ENCODE measurements at places on chromosomes 4 and X.

- DNase-seq = no peak
Measured at GRCh38 chr4:52711272-52711671, 40.0 kb downstream of the ERVMER34-1 start.

DNA sequence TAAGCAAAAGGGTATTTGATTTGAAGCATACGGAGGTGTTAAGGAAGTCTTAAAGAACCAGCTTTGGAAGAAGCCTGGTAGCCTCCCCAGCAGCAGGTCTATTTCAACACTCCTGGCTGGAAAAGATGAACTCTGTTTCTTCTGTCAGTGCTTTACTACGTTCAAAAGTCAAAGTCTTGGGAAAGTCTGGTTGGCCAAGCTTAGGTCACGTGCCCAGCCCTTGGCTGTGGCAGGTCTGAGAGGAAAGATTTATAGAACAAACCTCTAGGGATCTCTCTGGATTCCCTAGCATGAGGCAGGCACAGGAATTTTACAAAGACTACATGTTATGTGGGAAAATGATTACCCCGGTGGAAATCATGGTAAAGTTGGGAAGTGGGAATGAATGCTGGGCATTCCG lies 8.6 kb upstream of the ARHGAP10 start:
- DNase-seq = no peak

- no peak for DNase-seq
Measured at GRCh38 chr4:108783665-108784463, 21.0 kb upstream of the ETNPPL start.

DNA sequence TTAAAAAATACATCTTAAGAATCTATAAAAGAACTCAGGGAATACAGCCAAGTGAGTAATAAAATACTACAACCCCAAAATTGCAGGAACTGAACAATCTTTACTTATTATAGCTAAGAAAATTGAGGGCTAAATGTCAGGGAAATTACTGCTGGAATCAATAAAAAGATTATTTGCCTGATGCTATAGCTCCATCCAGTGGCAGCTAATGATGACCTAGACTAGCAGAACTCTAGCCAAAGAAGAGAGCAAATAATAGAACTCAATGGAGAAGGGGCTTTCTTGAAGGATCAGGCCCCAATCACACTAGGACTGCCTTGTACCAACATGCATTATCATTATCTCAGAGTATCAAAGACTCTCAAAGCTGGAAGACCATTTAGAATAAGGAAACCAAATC lies 85.0 kb upstream of the FAM241A start:
- no peak for DNase-seq

DNA sequence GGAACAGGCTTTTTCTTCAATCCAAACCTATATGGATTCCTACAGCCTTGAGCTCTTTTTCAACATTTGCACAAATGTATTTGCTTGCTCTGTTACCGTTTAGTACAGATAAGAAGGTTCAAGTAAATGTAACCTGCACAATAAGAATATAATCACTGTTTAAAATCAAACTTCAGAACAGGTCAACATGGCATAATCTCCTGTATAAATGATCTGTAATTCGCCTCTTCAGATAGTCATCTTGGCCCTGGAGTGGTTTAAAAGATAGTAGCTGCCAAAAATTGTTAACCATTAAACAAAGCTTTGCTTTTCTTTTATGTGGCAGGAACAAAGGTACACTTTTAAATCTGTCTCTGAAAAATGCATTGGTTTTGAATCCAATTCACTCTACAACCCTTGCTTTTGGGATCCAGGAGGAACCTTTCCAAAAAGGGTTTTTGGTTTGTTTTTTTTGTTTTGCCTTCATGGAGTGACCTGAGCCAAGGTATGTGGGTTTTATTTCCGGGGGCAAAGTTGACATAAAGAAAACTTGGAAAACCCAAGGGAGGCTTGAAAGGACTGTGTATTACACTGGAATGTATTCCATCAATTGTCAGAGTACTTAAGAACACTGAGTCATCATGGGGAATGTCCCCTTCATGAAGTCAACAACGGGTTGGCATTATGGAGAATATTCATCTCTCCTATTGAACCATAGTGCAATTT lies 210.4 kb upstream of the HCCS start:
- DNase-seq = no peak

- DNase-seq = no peak
Measured at GRCh38 chr4:177596035-177596434, 153.8 kb upstream of the AGA start.

DNA sequence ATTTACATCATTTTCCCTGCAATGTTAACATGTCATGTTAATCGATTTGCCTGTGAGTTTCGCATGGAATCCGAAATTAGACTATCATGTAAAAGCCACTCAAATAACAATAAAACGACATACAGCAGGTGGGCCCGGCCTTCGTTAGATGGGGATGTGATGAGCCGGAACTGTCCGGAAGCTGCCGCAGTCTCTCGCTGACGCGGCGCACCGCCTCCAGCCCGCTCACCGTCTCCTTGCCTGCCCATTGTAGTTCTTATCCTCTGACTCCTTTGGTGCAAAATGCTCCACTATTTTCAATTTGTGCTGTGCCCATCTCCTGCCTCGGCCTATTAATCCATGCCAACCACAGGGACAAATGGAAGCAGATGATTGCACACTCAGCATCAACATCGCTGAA lies 877.5 kb upstream of the TENM3 start:
- no peak for DNase-seq

DNA sequence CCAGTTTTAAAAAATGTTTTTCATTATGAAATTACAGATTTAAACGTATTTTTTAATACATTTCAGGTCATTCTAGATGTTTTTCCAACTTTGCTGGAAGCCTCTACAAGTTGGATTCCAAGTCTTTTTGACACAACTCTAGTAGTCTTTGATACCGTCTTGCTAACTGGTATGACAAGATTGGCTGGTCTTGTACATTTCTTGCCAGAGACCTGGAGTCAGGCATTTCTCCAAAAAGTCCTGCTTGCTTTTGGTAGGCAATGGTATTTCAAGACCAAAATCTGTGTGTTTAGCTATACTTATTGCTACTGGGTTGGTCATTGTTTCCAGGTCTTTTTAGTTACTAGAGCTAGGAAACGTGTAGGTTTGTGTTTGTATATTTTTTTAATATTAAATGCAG lies 64.6 kb downstream of the SLAIN2 start:
- no peak for DNase-seq

DNA sequence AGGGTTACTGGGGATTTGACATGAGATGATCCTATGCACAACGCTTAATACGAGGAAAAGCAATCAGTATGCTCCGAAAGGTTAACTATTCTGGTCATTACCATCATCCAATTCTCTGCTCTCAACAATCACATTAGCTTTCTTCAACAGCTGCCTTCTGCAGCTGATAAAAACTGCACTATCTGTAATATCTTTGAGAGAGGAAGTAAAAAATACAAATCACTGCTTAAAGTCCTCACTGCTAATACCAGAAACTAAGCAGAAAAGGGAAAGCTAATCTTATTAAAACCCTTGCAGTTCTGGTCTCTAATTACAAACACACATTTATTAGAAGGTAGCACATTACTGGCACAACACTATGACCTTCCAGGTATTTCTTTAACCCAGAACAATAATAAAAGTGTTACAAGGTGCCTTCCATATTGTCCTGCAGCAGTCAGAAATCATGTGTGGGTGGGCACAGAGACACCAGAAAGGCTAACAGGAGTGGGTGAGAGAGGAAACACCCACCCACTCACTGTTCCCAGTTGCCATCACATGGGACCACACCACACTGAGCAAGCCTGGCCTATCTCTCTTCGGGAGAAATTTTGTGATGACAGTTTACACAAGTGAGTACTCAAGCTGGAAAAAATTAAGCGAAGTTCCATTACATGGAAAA lies 71.0 kb downstream of the RELL1 start:
- no peak for DNase-seq

GRCh38 chr4:68249434-68249833 lies 3.9 kb upstream of the TMPRSS11B start:
- no peak for DNase-seq

- no peak for DNase-seq
Measured at GRCh38 chrX:54029529-54030143, 14.6 kb downstream of the PHF8 start.

GRCh38 chr4:21451032-21451431 lies 497.5 kb downstream of the KCNIP4 start:
- DNase-seq = no peak

- DNase-seq = no peak
Measured at GRCh38 chr4:110508827-110509710, 33.1 kb downstream of the ENPEP start.

GRCh38 chr4:54658252-54659093 lies 716 bp downstream of the KIT start:
- peak; percentile 81 for DNase-seq

DNA sequence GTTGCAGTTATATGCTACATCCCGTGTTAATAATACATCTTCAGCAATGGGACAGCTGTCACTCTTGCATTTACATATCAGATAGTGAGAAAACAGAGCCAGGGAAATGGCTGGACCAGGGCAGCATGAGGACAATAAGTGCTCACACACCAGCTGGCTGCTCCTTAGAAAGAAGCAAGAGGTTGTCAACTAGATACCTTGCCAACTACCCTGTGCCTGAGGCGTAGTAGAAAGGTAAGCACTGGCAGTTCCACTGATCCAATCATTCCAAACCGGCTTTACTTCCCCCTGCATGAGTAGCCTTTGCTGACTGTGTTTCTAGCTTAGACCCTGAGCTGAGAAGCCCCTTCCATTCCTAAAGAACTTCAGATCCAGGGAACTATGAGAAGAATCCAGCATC lies 52.2 kb upstream of the FGF13 start:
- DNase-seq = no peak

DNA sequence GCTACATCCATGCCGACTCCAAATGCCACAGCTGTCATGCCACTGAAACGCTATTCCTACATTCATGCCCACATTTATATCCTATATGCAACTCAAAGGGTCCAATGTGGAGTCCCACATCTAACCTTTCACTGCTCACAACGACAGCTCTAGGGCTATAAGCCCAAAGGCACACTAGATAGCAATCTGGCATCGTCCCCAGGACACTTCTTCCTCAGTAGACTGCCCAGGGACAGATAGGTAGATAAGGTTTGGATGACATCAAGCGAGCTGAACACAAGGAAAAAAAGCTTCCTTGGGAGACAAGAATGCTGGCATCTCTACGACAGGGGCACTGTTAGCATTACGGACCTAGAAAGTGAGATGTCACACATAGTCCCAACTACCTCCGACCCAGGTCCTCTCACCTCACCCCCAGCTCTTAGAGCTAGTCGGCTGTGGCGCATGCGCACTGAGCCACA lies 685 bp downstream of the RAB9B start:
- no peak for DNase-seq

DNA sequence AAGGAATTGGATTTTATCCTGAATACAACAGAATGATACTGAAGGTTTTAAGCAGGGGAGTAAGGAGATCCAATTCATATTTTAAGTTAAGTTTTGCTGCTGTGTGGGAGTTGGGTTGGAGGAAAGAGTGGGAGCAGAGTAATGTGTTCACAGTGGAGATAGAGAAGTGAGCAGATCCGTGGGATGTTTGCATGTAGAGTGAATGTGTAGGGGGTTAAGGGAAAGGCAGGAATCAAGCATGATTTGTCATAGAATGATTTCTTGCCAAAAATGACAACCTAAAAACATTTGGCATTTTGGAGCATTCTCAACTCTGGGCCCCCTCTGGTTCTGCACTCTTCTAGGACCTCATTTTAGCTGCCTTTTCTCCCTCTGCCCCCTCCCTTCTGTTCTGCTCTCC lies 76.6 kb downstream of the ARHGAP10 start:
- DNase-seq = no peak

- peak; percentile 33 for DNase-seq
Measured at GRCh38 chrX:11770320-11770719, 12.3 kb downstream of the MSL3 start.

DNA sequence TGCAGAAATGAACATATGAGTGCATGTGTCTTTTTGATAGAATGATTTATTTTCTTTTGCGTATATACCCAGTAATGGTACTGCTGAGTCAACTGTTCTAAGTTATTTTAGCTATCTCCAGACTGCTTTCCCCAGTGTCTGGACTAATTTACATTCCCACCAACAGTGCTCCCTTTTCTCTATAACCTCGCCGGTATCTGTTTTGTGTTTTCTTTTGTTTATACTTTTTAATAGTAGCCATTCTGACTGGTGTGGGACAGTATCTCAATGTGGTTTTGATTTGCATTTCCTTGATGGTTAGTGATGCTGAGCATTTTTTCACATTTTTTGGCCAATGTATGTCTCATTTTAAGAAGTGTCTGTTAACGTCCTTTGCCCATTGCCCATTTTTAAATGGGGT lies 218.6 kb upstream of the KCNIP4 start:
- no peak for DNase-seq

- DNase-seq = no peak
Measured at GRCh38 chrX:39163581-39164126, 362.4 kb downstream of the MID1IP1 start.

- no peak for DNase-seq
Measured at GRCh38 chr4:144709793-144710525, 64.0 kb downstream of the HHIP start.

- DNase-seq = no peak
Measured at GRCh38 chrX:115892787-115893671, 277.5 kb upstream of the AGTR2 start.

GRCh38 chr4:18937080-18937479 lies 915.5 kb upstream of the LCORL start:
- no peak for DNase-seq

DNA sequence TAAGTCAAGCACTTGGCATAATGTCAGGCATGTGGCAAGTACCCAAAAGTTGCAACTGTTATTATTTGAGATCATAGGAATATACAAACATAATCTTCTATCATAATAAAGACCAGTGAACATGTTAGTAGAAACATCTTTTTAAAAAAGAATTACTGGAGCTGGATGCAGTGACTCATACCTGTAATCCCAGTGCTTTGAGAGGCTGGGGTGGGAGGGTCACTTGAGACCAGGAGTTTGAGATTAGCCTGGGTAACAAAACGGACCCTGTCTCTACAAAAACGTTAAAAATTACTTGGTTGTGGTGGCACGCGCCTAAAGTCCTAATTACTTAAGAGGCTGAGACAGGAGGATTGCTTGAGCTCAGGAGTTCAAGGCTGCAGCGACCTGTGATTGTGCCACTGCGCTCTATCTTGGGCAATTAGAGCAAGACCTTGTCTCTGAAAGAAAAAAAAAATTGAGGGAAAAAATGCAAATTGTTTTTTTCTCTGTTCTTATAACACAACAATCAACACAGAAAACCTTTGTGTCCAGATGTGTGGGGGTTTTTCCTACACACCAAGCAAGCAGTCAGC lies 284.3 kb downstream of the ARHGAP10 start:
- no peak for DNase-seq

- DNase-seq = no peak
Measured at GRCh38 chr4:154029171-154029570, 240.3 kb upstream of the SFRP2 start.

- no peak for DNase-seq
Measured at GRCh38 chrX:23766650-23767551, 16.1 kb upstream of the SAT1 start.

DNA sequence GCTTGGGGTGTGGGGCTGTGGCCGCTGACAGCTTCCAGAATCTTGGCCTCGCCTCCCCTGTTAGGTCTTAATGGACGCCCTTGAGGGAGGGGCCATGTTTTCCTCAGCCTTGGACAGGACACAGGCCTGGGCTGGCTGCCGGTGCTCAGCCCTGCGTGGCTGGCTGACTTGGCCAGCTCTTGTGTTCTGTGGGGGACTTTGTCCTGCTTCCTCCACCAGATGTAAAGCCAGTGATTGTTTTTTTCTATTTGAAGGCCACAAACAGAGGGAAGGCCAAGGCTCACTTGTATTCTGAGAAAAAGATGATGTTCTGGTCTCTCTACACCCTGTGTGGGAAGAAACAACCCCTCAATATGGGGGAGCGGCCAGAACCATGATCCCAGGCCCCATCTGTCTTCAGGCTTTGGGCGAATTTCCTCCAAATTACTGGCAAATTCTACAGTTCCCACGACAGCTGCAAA lies 71.3 kb downstream of the HTRA3 start:
- peak; percentile 90 for DNase-seq

Data from right cardiac atrium (tissue), 5 donors.